ENCODE measurements at places on chromosomes 3 and 15. TPM values are rescaled to one million over a fixed set of nuclear protein-coding genes. Genes with fewer than 3 reads are reported as not detected.

DNA sequence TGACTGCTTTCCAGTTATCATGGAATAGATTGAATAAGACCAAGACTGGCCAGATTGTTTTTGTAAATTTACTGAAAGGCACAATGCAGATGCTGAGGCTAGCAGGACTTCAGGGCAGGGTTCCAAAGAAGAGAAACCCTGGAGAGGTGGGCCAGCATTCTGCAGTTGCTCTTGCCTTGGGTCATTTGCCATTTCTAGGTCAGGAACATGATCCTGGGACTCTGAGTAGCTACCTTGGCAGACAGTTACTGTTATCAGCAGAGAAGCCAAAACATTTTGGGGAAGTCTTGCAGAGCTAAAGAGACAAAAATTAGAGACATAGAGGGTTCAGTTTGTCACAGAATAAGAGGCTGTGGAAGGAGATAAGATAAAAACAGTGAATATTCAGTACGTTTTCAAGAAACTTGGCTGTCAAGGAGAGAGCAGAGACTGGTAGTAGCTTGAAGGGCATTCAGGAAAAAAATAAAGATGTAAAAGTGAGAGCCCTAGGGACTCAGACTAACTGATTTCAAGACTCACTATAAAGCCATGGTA, 46.8 kb upstream of the MYRIP start:
- no peak for DNase-seq
- no peak overlapping the region for H3K4me3 ChIP-seq
- H3K4me1 ChIP-seq = no peaks in the 10 kb centered on the region
- no peaks in the 10 kb centered on the region for H3K36me3 ChIP-seq

DNA sequence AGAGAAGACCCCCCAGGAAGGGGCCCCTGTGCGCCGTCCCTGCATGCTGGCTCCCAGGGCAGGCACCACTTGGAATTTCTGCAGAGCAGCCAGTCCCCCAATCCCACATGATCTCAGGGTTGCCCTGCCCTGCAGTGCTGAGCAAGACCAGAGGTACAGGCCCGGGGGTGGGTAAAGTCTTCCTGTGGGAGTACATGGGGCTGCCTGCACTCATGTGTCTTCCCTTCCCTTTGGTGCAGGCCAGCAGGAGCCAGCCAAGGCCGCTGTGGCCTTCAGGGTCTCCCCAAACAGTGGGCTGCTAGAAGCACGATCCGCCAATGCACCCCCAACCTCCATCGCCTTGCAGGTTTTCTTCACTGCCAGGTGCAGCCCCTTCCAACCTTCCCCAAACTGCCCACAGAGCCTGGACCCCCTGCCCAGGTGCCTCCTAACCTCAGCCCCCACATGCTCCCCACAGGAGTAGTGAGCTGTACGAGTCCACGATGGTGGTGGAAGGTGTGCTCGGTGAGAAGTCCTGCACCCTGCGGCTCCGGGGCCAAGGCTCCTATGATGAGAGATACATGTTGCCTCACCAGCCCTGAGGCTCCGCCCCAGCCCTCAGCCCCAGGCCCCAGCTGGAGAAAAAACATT, 15.0 kb downstream of the ACAA1 start:
- H3K27me3 ChIP-seq = no peaks in the 10 kb centered on the region
- no peak overlapping the region for H3K4me3 ChIP-seq
- H3K4me1 ChIP-seq = no peaks in the 10 kb centered on the region
- DNase-seq = no peak

DNA sequence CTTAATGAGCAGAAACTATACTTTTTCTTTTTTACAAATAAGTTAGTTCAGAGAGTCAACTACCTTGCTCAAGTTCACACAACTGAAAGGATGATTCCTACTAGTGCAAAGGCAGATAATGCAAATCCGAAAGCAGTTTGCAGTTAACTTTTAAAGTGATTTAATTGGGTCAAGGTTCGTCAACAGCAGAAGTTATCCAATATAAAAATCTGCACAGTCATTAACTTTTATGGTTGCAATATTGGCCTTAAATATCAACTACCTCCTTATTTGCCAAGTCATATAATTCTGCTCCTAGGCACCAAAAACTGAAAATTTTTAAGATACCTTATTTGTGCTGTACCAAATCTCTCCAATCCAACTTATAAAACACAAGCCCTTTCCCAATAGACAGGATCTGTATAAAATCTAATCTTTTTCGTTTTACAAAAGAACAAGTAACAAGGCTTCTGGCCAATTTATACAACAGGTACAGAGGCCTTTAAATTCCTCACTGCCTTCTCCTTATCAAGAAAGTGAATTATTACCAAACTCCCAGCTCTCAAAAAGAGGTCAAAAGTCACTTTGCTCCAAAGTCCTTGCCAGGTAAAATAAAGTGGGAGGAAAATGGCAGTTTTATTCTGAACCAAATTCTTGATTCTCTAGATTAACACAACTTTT, 416.6 kb upstream of the NECTIN3 start:
- H3K4me1 ChIP-seq = no peaks in the 10 kb centered on the region
- peak overlapping the region; percentile 19 for H3K27ac ChIP-seq
- H3K27me3 ChIP-seq = no peaks in the 10 kb centered on the region
- DNase-seq = no peak

- no peaks in the 10 kb centered on the region for H3K27me3 ChIP-seq
- no peak overlapping the region for H3K27ac ChIP-seq
- H3K36me3 ChIP-seq = peaks cover 10% of the 10 kb centered on the region
- H3K4me1 ChIP-seq = no peaks in the 10 kb centered on the region
Observed at GRCh38 chr3:122451371-122451770, 35.5 kb upstream of the WDR5B start.

DNA sequence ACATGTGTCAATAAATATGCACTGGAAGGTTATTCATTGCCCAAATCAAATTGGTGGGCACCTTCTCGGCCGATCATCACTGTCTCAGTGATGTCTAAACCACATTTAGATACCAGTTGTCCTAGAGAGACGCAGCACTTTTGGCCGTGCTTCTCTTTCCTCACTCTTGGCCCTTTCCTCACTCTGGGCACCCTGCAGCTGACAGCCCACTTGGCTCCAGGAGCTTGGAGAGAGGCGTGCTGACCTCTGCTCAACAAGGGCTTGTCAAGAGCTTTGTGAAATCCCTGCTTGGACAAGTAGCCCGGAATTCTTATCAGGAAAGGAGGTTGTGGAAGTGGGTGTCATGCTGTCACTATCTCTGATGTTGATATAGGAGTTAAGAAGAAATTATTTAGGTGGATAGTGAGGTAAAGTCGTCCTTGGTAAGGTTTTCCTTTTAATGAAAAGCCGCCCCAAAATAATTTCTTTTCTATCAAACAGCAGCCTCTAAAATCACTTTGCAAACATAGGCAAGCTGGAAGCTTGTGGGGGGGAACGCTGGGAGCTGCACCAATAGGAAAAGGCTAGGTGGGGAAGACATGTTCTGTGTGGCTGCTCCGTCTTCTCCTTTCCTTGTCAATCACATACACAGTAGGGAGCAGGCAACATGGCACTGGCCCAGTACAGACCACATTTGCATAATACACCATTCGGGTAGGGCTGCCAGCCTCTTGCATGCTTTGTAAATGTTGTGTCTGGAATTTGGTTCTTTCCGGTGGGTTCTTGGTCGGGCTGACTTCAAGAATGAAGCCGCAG, 126.8 kb upstream of the UBE3A start:
- no peak for DNase-seq
- H3K4me3 ChIP-seq = no peak overlapping the region
- no peaks in the 10 kb centered on the region for H3K4me1 ChIP-seq

Gene XYLB
- 17.4 TPM for total RNA-seq

- no peak overlapping the region for H3K4me3 ChIP-seq
- H3K4me1 ChIP-seq = no peaks in the 10 kb centered on the region
- no peak overlapping the region for H3K27ac ChIP-seq
- no peaks in the 10 kb centered on the region for H3K27me3 ChIP-seq
- no peaks in the 10 kb centered on the region for H3K36me3 ChIP-seq
Observed at GRCh38 chr3:23767546-23767945, 38.2 kb upstream of the UBE2E1 start.

DNA sequence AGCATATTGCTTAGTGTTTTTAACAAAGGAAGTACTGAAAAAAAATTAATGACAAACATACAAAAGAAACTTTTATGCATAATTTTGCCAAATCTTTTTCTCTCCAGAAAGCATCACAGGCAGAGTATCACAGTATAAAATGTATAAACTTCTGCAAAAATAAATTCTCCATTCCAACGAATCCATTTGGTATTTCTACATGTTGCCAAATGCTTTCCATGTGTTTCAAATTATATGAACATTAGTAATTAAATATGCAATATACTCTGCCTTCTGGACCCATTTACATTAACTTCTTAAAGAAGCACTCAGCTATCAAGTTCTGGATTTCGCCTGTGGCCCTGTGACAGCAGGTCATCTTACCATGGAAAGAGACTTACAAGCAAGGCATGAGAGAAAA, 189.1 kb upstream of the ALCAM start:
- no peak for DNase-seq
- H3K36me3 ChIP-seq = no peaks in the 10 kb centered on the region
- no peak overlapping the region for H3K4me3 ChIP-seq
- H3K27ac ChIP-seq = no peak overlapping the region

DNA sequence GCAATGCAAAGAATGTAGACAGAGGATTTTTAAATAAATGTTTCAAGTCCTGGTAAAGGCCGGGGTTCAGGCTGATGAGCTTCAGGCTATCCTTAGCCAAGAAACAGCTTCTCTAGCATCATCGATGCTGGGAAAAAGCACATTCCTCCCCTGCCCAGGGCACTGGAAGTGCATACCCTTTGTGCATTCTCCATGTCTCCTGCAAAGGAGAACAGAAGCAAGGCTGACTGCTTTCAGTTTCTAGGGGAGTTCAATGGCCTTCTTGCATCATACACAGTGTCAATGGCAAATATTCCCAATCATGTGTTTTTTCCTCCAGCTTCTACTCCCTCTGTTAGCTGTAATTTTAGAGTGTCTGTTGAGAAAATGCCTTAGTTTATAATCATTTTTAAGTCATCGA, 59.9 kb downstream of the GPR176 start:
- no peak overlapping the region for H3K4me3 ChIP-seq
- H3K27me3 ChIP-seq = no peaks in the 10 kb centered on the region
- no peak for DNase-seq
- no peaks in the 10 kb centered on the region for H3K4me1 ChIP-seq
- H3K27ac ChIP-seq = no peak overlapping the region
- H3K36me3 ChIP-seq = no peaks in the 10 kb centered on the region

All from colonic mucosa (tissue), 4 donors.